ENCODE measurements at places on chromosomes 3 and 15. TPM values are rescaled to one million over a fixed set of nuclear protein-coding genes. Genes with fewer than 3 reads are reported as not detected.

Gene LIPH
- total RNA-seq: not detected

Gene SAMD7
- total RNA-seq: not detected

- H3K36me3 ChIP-seq: no peaks in the 10 kb centered on the region
- no peak overlapping the region for H3K4me3 ChIP-seq
- no peak for DNase-seq
- H3K27me3 ChIP-seq: no peaks in the 10 kb centered on the region
- no peaks in the 10 kb centered on the region for H3K4me1 ChIP-seq
Measured at GRCh38 chr3:118167571-118167970, 867.1 kb downstream of the IGSF11 start.

DNA sequence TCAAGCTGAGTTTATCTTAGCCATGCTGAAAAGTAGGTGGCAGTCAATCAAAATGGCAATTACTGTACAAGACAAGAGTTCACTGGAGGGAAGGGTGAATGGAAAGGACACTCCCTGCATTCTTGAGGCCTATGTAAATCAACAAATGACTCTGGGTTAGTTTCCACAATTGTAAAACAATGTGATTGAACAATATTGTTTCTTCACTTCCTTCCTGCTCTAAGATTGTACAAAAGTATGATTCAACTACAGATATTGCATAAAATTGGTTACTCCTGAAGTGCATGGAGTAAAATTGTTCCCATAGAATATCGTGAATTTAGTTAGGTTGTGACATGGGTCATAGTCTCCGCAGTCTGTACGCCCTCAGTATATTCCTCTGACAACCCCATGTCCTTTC is 277.6 kb downstream of the LPP start:
- H3K36me3 ChIP-seq: no peaks in the 10 kb centered on the region
- H3K4me3 ChIP-seq: no peak overlapping the region
- no peaks in the 10 kb centered on the region for H3K27me3 ChIP-seq
- no peak for DNase-seq
- peaks cover 42% of the 10 kb centered on the region for H3K4me1 ChIP-seq

- no peaks in the 10 kb centered on the region for H3K4me1 ChIP-seq
- H3K4me3 ChIP-seq: no peak overlapping the region
- no peak for DNase-seq
- H3K36me3 ChIP-seq: no peaks in the 10 kb centered on the region
- no peaks in the 10 kb centered on the region for H3K27me3 ChIP-seq
Measured at GRCh38 chr3:60182697-60183096, 1068.6 kb downstream of the FHIT start.

GRCh38 chr3:48338635-48339034 is 5.2 kb upstream of the SPINK8 start:
- no peak overlapping the region for H3K27ac ChIP-seq
- H3K4me1 ChIP-seq: no peaks in the 10 kb centered on the region
- no peaks in the 10 kb centered on the region for H3K36me3 ChIP-seq
- no peak for DNase-seq
- H3K27me3 ChIP-seq: no peaks in the 10 kb centered on the region
